ENCODE measurements at places on chromosomes 5 and 9. TPM values are rescaled to one million over a fixed set of nuclear protein-coding genes. Genes with fewer than 3 reads are reported as not detected.
A peak's percentile ranks its signal among the peaks of the same experiment; 100 is the strongest.

GRCh38 chr5:68253624-68254585, 38.3 kb downstream of the PIK3R1 start:
- no peak for DNase-seq

GRCh38 chr9:31486630-31487029, 897.8 kb upstream of the ACO1 start:
- no peak for DNase-seq

Gene TCF7
- total RNA-seq: 142 TPM

Gene RRAGA
- total RNA-seq: 41.6 TPM

DNA sequence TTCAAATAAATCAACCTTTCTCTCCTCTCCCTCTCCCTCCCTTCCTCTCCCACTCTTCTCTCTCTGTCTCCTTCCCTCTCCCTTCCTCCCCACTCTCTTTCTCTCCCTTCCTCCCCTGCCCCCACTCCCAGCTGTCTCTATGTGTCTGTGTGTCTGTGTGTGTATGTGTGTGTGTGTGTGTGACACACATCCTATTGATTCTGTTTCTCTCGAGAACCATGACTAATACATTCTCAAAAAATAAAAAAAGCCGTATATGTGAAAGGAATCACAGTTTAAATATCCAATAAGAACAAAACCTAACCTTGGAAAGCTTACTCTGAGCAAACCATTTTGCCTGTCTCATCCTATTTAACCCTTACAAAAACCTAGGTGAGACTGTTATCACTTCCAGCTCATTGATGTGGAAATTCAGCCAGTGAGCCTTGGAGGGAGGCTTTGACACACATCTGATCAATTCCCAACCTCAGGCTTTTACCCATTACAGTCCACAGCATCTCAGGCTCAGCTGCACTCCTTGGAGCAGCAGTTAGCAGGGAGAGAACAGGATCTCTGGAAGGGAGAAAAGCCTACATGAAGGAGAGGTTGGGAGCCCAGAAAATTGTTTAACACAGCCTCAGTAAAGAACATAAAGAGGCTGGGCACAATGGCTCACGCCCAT, 8.3 kb downstream of the HSD17B3 start:
- no peak for DNase-seq

DNA sequence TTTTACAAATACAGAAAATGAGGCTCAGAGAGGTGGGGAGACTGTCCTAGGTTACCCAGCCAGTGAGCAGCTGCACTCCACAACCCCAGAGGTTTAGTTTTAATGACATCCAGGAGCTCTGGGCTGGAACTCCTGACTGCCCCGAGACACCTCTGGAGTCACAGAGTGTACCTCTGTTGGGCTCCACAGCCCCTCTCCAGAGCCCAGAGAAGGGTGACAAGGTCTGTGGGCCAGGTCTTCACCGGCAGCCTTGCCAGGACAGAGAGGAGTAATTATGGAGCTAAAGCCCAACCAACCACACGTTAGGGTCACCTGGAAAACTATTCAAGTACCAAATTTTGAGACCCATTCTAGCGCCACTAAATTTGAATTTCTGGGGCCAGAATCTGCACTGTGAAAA, 11.1 kb downstream of the CDX1 start:
- DNase-seq: no peak

Gene TXNDC15
- 46.9 TPM for total RNA-seq

GRCh38 chr5:173926359-173926758, 38.2 kb downstream of the CPEB4 start:
- DNase-seq: no peak

Gene WDR38
- not detected for total RNA-seq

Gene HEMGN
- 1.5 TPM for total RNA-seq

DNA sequence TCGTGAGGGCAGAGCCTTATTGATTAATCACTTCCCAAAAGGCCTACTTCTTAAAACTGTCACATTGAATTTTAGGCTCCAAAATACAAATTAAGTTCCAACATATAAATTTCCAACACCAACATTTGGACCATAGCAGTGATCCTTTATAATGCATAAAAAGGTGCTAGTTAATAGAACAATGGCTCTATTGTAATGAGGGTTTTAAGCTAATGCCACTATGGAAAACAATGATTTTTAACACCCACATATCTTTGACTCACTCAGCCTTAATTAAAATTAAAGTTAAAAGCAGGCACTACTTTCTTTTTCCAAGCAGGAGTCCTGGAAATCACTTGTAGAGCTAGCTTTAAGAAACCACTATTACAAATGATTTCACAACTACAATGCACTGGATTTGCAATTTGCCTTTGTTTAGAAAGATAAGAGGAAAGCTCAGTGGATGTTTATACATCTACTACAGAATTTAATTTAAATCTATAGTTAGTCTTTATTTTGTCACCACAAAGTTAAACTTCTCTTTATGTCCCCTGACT, 41.8 kb downstream of the DPYSL3 start:
- DNase-seq: no peak

- no peak for DNase-seq
Observed at GRCh38 chr9:137202966-137203365, 2.4 kb upstream of the TPRN start.

DNA sequence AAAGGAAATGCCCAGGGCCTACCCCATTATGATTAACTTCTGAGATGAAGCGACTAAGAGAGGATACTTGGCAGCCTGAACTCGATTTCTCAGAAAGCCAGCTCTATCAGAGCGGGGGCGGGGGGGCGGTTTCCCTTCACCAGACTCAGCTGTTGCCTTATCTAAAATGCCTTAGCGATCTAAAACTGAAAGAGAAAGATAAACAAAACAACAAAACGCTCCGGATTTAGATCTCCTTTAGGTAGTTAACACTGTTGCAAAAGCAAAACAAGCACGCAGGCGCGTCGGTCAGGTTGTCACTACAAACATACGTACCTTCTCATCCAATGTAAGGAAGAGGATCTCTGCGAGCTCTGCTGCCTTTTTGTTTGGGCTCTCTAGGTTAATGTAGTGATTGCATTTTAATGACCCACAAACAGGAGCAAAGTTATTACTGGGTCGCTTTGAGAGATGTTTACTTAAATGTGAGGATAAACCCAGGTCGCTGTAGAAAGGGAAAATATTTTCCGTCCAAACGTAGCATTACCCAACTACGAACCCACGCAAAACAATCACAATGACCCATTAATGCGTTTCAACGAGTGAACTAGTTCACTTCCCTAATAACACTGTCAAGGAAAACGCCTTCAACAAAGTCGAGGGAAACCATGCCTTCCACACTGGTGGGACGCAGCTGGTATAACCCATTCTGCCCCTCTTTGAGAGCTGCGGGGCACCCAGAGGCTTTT, 982 bp downstream of the EPB41L4A start:
- DNase-seq: peak; percentile 70

Gene STK10
- 126 TPM for total RNA-seq

DNA sequence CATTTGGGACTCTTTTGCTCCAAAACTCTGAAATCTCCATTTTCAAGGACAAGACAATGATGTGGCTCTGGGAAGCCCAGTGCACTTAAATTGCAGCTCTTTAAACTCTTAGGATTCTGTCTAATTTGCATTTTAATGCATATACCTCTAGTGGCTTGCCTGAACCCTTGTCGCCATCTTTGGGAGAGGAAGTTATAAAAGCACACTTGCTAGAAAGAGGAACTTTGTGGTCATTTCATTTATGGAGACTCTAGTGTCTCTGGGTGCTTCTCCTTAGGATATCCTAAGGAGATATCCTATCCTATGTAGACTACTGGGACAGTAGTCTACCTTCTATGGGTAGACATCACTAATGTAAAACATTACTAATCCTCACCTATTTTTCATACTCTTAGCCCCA, 77.3 kb upstream of the SLC1A3 start:
- no peak for DNase-seq

DNA sequence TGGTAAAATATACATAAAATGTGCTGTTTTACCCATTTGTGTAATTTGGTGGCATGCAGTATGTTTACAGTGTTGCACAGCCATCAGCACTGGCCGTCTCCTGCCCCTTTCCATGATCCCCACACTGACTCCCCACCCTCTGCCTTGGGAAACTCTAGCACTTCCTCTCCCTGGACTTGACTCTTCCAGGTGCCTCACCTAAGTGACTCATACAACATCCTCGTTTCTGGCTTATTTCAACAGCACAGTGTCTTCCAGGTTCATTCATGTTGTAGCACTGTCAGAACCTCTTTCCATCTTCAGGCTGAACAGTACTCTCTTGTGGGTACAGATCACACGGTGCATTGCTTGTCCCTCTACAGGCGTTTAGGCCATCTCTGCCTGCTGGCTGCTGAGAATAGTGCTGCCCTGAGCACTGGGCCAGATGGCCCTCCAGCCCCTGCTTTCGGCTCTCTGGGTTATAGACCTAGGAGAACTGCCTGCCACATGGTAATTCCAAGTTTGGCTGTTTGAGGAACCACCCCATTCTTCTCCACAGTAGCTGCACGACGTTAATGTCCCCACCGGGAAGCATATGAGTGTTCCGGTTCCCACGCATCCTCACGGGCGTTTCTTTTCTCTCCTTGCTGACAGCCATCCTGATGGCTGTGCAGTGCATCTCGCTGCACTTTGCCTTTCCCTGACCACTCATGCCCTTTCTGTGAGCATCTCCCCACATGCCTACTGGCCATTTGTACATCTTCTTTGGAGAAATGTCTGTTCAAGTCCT, 211.8 kb downstream of the FANCC start:
- no peak for DNase-seq

Gene IFNK
- total RNA-seq: not detected
